ENCODE measurements at places on chromosomes 12 and 14. TPM values are rescaled to one million over a fixed set of nuclear protein-coding genes. Genes with fewer than 3 reads are reported as not detected.

The SLC5A8 gene
- not detected for total RNA-seq

The KRT78 gene
- total RNA-seq: not detected

The CCDC77 gene
- total RNA-seq: 5.3 TPM

The MAP1LC3B2 gene
- 1.5 TPM for total RNA-seq

The ATL1 gene
- 5.1 TPM for total RNA-seq

The GMPR2 gene
- total RNA-seq: 55.7 TPM

The TAS2R8 gene
- not detected for total RNA-seq

The RERGL gene
- total RNA-seq: 0.47 TPM

The ACRBP gene
- 0.51 TPM for total RNA-seq

The ANHX gene
- total RNA-seq: not detected

The PIP4P1 gene
- 25.0 TPM for total RNA-seq

The SLC38A4 gene
- 0.09 TPM for total RNA-seq

The GOLGA5 gene
- total RNA-seq: 38.1 TPM

The SERPINA1 gene
- total RNA-seq: 30.3 TPM

The IPO8 gene
- total RNA-seq: 40.7 TPM

The ATF7IP gene
- total RNA-seq: 41.0 TPM

The POTEM gene
- total RNA-seq: not detected

The ALKBH1 gene
- 8.0 TPM for total RNA-seq

The TMEM229B gene
- total RNA-seq: 3.0 TPM

The CD163 gene
- not detected for total RNA-seq

The PAPLN gene
- 21.9 TPM for total RNA-seq

The RD3L gene
- not detected for total RNA-seq

The LHX5 gene
- 0.49 TPM for total RNA-seq

The OVCH1 gene
- total RNA-seq: 0.67 TPM

The NRXN3 gene
- total RNA-seq: 0.08 TPM

The G2E3 gene
- total RNA-seq: 37.0 TPM

The CCDC184 gene
- total RNA-seq: 0.53 TPM

The NRIP2 gene
- not detected for total RNA-seq

The HCAR3 gene
- total RNA-seq: 0.33 TPM

The DAO gene
- not detected for total RNA-seq

The GZMH gene
- not detected for total RNA-seq

The CACNA1C gene
- total RNA-seq: 11.0 TPM

The FICD gene
- 5.6 TPM for total RNA-seq

The VDR gene
- 71.8 TPM for total RNA-seq

The COX14 gene
- 38.5 TPM for total RNA-seq

The JAG2 gene
- 75.2 TPM for total RNA-seq

The SERPINA10 gene
- not detected for total RNA-seq

The CFAP251 gene
- 18.7 TPM for total RNA-seq

The COCH gene
- not detected for total RNA-seq

The KLRF1 gene
- not detected for total RNA-seq

The AHNAK2 gene
- total RNA-seq: 110 TPM

The NOVA1 gene
- total RNA-seq: not detected

The KRT2 gene
- total RNA-seq: not detected

The PPP1R1A gene
- total RNA-seq: not detected

The TXNDC16 gene
- 4.2 TPM for total RNA-seq

The GPR162 gene
- total RNA-seq: 0.17 TPM

The SERPINA9 gene
- 0.19 TPM for total RNA-seq

The APOF gene
- not detected for total RNA-seq

The FOXN4 gene
- total RNA-seq: not detected

The RAD51B gene
- 23.0 TPM for total RNA-seq

All from mammary epithelial cell (primary cell).